ENCODE measurements at places on chromosomes 1 and 21.

DNA sequence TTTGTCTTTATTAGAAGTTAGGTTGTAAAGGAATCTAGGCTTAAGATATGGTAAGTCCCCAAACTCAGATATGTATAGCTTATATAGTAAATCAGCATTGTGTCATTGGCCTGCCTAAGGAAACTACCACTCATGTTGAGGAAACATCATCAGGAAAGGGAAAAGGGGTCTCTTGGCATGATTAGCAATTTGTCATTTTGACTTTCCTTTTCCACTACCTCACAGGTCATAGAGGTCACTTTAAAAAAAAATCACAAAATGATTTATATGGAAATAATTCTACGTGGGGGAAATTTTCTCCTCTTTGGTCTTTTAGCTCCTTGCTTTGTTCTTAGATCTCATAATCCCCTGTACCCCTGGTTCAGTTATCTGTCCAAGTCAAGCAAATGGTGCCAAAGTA is 213.5 kb downstream of the RPS6KC1 start:
- DNase-seq: no peak

GRCh38 chr1:169271098-169271497 is 96.5 kb downstream of the NME7 start:
- no peak for DNase-seq

GRCh38 chr1:26359981-26360806 is 6.3 kb upstream of the CRYBG2 start:
- no peak for DNase-seq

DNA sequence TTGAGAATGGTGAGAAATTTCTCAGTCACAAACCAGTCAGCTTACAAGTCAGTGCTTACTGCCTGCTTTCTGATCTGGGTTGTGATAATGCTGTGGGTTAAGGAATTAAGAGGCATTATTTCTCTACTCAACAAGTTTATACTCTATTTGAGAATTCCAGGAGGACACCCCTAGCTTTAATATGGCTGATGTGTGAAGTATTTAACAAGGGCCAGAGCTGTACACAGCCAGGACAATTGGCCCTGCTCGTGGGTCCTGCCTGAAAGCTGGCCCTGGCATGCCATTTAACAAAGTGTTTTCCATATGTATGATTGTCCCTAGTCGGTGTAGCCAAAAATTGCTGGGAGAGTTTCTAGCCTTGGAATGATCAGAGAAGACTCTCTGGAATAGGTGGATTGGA is 43.2 kb downstream of the HHAT start:
- no peak for DNase-seq

- DNase-seq: no peak
Observed at GRCh38 chr1:66750577-66750976, 1.7 kb upstream of the DYNLT5 start.

DNA sequence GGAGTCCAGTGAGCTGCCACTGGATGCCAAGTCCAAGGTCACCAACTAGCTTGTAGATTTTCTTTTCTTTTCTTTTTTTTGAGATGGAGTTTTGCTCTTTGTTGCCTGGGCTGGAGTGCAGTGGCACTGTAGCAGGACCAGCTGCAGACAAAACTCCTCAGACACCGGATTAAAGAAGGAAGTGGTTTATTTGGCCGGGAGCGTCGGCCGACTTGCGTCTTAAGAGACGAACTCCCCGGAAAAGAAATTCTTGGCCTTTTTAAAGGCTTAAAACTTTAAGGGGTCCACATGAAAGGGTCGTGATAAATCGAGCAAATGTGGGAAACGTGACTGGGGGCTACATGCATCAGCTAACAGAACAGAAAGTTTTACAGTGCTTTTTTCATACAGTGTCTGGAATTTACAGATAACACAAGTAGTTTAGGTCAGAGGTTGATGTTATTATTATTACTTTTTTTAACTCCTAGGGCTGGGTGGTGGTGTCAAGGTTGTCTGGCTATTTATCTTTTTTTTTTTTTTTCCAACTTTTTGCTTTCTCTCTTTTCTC is 36.4 kb upstream of the CFAP126 start:
- DNase-seq: peak; percentile 31

DNA sequence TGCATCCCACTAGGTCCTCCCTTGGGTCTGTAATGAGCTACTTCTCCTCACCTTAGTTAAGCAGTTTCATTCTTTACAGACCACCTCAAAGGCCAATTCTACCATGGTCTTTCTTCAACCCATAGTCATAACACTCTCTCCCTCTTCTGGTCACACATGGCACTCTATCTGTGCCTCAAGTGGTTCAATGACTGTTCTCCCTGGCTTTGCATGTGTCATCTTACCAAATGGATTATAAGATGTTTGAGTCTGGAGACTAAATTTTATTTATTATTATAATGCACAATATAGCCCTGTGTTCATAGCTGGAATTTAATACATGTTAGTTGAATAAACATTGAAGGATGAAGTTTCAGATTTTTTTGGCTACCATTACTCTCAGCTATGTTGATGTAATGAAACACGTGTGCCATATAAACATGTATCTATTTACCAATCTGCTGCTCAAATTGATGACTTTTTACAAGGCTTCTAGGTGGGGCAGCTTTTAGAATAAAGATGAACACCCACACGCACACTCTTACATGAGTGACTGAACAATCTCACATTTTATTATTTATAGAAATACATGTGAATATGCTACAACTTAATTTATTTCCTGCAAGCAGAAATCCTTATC is 102.1 kb downstream of the RUNX1 start:
- DNase-seq: peak; percentile 72

GRCh38 chr1:205569411-205570172 is 62.2 kb downstream of the ELK4 start:
- no peak for DNase-seq

- DNase-seq: no peak
Observed at GRCh38 chr1:211183747-211184313, 49.9 kb upstream of the KCNH1 start.
